Stomach (tissue), 19 donors: ENCODE measurements at places on chromosomes 4 and X. TPM values are rescaled to one million over a fixed set of nuclear protein-coding genes. Genes with fewer than 3 reads are reported as not detected.

Gene NAP1L3
- total RNA-seq, result 7.2 TPM

GRCh38 chrX:50635817-50636365 lies 165.3 kb upstream of the DGKK start:
- no peaks in the 10 kb centered on the region for H3K4me1 ChIP-seq
- H3K27me3 ChIP-seq, result peaks cover 10% of the 10 kb centered on the region
- no peak overlapping the region for H3K4me3 ChIP-seq
- no peaks in the 10 kb centered on the region for H3K36me3 ChIP-seq
- DNase-seq, result peak; percentile 25

- no peak overlapping the region for H3K4me3 ChIP-seq
- no peaks in the 10 kb centered on the region for H3K27me3 ChIP-seq
- H3K4me1 ChIP-seq, result peaks cover 77% of the 10 kb centered on the region
- H3K27ac ChIP-seq, result peak overlapping the region; percentile 41
- DNase-seq, result peak; percentile 54
Measured at GRCh38 chr4:86961605-86962295, 26.9 kb downstream of the AFF1 start.

DNA sequence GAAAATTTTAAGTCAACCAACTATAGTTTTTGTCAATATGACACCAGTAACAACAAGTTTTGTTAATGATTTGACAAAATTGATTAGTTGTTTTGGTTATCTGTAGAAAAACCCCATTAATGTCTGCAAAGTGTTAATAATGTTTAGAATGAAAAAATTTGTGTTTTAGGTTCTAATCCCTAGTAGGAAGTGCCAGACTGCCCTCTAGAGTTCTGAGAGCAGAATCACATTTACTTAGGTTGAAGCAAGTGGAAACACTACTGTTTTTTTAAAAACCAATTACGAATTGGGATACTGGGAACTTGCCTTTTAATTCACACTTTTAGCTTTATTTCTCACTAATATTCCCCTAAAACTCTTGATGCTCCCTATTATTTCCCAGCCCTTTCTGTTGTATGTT lies 101.1 kb upstream of the CYLC1 start:
- H3K4me1 ChIP-seq, result no peaks in the 10 kb centered on the region
- no peaks in the 10 kb centered on the region for H3K27me3 ChIP-seq
- no peak overlapping the region for H3K4me3 ChIP-seq
- H3K27ac ChIP-seq, result no peak overlapping the region
- H3K36me3 ChIP-seq, result no peaks in the 10 kb centered on the region

DNA sequence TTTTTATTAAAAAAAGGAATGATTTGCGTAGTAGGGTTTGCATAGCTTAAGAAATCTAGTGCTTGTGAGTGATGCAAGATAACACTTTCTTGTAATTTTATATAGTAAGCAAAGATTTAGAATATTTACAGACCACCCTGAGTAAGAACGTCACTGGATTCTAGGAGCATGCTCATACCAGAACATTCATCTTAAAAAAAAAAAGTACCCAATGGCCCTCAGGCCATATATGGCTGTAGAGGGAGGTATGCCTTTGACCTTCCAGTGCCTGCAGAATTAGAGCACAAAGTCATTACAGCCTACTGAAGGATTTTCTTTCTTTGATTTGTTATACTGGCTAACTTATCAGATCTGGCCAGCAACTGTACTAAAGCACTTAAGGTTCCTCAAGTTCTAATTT lies 236.3 kb upstream of the GYPA start:
- H3K4me3 ChIP-seq, result no peak overlapping the region
- H3K4me1 ChIP-seq, result peaks cover 16% of the 10 kb centered on the region
- no peak for DNase-seq
- no peak overlapping the region for H3K27ac ChIP-seq
- no peaks in the 10 kb centered on the region for H3K27me3 ChIP-seq
- no peaks in the 10 kb centered on the region for H3K36me3 ChIP-seq

DNA sequence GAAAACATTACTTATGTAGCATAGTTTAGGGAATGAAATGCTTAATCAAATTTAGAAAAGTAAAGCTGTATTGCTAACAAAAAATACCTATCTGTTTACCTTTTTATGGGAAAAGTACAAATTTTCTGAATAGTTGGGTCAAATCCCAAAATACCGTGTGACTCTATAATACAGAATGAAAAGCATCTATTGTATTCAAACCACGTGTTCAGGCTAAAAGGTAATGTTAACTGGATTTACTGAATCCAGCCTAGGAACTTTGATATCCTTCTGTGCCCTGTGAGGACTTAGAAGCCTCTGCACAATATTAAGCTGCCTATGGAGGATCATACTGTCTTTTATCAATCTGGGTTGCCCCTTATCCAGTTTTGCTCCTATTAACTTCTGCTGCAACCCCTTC lies 36.3 kb upstream of the AGA start:
- H3K36me3 ChIP-seq, result no peaks in the 10 kb centered on the region
- H3K4me3 ChIP-seq, result no peak overlapping the region
- DNase-seq, result no peak
- no peaks in the 10 kb centered on the region for H3K27me3 ChIP-seq
- H3K27ac ChIP-seq, result no peak overlapping the region

DNA sequence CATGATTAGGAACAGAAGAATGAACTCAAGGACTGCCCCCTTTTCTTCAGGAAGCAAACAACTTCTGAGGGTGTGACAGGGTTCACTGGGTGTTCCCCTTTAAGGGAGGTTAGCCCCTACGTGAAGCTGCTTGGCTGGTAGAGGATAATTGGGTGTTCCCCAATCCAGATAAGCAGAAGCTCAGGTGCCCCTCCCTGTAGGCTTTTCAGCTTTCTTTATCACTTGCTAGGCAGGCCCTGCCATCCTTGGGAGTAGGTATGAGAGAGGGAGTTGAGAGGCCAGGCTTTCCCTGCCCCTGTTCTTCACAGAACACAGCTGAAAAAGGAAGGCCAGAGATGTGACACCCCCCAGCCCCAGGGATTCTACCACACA lies 44.2 kb downstream of the RTL9 start:
- no peak overlapping the region for H3K27ac ChIP-seq
- H3K4me3 ChIP-seq, result no peak overlapping the region
- no peaks in the 10 kb centered on the region for H3K36me3 ChIP-seq
- H3K4me1 ChIP-seq, result no peaks in the 10 kb centered on the region

Gene MAGEA6
- total RNA-seq, result not detected

- no peaks in the 10 kb centered on the region for H3K4me1 ChIP-seq
- no peak overlapping the region for H3K4me3 ChIP-seq
- H3K27ac ChIP-seq, result no peak overlapping the region
- no peak for DNase-seq
- no peaks in the 10 kb centered on the region for H3K27me3 ChIP-seq
Measured at GRCh38 chr4:164613256-164613655, 140.7 kb upstream of the SMIM31 start.

Gene SLC26A1
- total RNA-seq, result not detected

DNA sequence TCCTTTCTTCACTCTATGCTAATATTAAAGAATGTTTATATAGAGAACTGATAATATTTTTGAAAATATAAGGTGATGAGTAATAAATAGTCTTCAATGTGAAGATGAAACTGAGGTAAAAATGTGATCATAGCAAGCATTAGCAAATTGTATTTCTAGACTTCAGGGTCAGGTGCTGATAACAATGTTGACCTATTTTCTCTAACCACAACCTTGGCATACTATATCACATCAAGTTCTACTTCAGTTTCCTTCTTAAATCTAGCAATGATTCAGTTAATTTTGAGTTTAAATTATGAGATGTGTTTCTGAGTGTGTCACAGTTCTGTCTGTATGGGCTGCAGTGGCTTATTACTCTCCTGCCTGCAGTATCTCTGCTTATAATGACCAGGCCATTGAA lies 209.4 kb downstream of the RAPGEF2 start:
- no peak for DNase-seq
- H3K27me3 ChIP-seq, result no peaks in the 10 kb centered on the region
- H3K36me3 ChIP-seq, result peaks cover 24% of the 10 kb centered on the region
- no peak overlapping the region for H3K27ac ChIP-seq
- peaks cover 4% of the 10 kb centered on the region for H3K4me1 ChIP-seq
- no peak overlapping the region for H3K4me3 ChIP-seq

- no peak overlapping the region for H3K27ac ChIP-seq
- no peaks in the 10 kb centered on the region for H3K36me3 ChIP-seq
- H3K27me3 ChIP-seq, result no peaks in the 10 kb centered on the region
Measured at GRCh38 chr4:78446619-78447018, 105.0 kb upstream of the ANXA3 start.

Gene ZNF185
- 4.5 TPM for total RNA-seq

Gene KCNIP4
- total RNA-seq, result 1.2 TPM

- no peak for DNase-seq
- no peaks in the 10 kb centered on the region for H3K4me1 ChIP-seq
- no peak overlapping the region for H3K4me3 ChIP-seq
- no peaks in the 10 kb centered on the region for H3K36me3 ChIP-seq
Measured at GRCh38 chrX:56066016-56066415, 166.1 kb upstream of the KLF8 start.

DNA sequence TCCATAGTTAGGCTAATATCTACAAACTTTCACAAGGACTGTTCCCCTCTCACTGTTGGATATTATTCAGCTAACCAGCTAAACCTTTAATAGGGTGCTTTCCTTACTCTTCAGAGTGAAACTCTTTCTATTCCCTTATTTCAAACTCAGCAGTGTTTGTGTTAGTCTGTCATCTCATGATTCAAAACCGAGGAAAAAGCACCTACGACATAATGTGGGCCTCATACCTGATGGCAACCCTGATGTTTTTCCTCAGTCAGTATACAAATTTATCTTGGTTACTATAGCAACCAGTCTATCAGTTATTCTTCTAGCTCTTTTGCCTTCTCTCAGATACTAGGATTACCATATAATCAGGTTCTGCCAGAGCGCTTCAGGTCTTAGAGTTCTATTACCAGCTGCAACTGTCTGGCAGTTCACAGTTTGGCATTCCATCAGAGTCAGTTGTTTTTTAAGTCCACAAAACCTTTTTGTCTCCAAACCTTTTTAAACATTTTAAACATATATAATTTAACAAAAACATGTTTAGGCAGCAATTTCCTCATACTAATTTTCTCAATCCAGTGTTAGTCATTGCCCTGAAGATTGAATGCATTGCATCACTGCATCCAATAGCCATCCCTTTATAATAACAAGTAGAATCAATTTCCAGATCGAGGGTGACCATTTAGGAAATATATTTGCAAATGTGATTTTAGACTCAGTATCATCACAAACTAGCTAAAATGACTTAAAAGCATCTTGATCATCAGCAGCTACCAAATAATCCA lies 7.4 kb downstream of the WDR44 start:
- H3K36me3 ChIP-seq, result no peaks in the 10 kb centered on the region
- no peaks in the 10 kb centered on the region for H3K27me3 ChIP-seq
- H3K4me3 ChIP-seq, result no peak overlapping the region
- H3K27ac ChIP-seq, result no peak overlapping the region
- no peak for DNase-seq
- H3K4me1 ChIP-seq, result peaks cover 7% of the 10 kb centered on the region

- H3K4me3 ChIP-seq, result no peak overlapping the region
- H3K4me1 ChIP-seq, result peaks cover 45% of the 10 kb centered on the region
- no peaks in the 10 kb centered on the region for H3K27me3 ChIP-seq
- no peak for DNase-seq
Measured at GRCh38 chr4:185778307-185778706, 33.7 kb downstream of the SORBS2 start.

Gene MTNR1A
- 0.55 TPM for total RNA-seq

DNA sequence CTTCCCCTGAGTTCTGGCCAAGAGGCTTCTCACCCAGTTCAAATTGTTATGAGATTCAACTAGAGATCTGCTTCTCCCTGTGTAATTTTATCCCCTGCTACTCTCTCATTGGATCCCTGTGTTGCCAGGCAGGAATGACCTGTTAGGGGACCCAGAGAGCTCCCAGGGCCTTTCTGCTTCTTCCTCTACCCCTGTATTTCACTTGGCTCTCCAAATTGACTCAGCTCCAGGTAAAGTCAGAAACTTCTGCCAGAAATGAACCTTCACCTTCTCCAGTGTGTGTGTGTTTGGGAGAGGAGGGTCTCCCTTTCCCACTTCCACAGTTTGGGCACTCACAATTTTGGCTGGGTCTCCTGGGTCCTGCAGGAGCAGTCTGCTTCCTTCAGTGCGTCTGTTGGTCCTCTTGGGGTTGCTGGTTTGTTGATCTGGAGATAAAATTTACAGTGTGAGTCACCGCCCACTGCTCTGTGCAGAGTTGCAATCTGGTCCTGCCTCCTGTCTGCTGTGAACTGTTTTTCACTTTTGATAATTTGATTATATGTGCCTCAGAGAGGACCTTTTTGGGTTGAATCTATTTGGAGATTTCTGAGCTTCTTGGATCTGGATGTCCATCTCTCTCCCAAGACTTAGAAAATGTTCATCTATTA lies 112.4 kb upstream of the EDA2R start:
- H3K4me1 ChIP-seq, result no peaks in the 10 kb centered on the region
- H3K27ac ChIP-seq, result no peak overlapping the region
- peaks cover 3% of the 10 kb centered on the region for H3K27me3 ChIP-seq
- no peak overlapping the region for H3K4me3 ChIP-seq
- no peak for DNase-seq

Gene HMGN5
- 15.8 TPM for total RNA-seq

Gene CPE
- total RNA-seq, result 11.9 TPM

DNA sequence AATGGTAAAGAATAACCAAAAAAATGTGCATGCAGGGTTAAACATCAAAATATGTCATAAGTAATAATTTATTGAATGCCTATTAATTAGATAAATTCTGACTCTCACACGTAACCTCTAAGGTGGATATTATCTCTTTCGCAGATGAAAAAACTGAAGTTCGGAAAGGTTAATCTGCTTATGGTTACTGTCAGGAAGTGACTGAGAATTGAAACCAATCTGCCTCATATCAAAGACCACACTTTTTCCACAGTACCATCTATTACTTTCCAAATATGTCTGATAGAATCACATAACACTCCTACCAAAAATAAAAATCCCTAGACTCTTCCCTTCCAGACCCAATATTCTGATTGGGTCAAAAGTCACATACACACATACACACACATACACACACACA lies 6.2 kb downstream of the CHIC2 start:
- H3K27me3 ChIP-seq, result no peaks in the 10 kb centered on the region
- DNase-seq, result no peak
- H3K36me3 ChIP-seq, result no peaks in the 10 kb centered on the region
- no peak overlapping the region for H3K4me3 ChIP-seq
- peaks cover 78% of the 10 kb centered on the region for H3K4me1 ChIP-seq
- no peak overlapping the region for H3K27ac ChIP-seq

DNA sequence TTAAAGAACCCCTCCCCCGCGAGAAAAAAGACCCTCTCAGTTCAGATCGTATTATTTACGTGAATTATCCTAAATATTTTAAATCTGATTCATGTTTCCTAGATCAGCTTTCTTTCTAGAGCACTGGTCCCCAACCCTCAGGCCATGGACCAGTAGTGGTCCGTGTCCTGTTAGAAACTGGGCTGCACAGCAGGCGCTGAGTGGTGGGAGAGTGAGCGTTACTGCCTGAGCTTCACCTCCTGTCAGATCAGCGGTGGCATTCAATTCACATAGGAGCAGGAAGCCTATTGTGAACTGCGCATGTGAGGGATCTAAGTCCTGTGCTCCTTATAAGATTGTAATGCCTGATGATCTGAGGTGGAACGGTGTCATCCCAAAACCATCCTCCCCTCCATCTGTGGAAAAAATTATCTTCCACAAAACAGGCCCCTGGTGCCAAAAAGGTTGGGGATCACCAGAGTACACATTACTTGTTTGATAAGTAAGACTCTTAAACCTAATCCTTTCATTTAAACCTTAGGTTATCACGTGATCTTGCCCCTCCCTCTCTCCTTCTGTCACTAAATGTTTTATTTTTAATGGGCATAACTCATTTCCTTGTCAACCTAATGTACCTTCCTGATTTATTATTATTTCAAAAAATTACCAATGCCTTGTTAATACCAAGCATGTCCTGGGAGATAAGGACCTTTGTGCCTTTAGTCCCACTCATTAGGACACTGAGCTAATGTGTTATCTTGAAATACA lies 442.9 kb downstream of the TLL1 start:
- no peak overlapping the region for H3K27ac ChIP-seq
- no peaks in the 10 kb centered on the region for H3K27me3 ChIP-seq
- no peaks in the 10 kb centered on the region for H3K36me3 ChIP-seq
- no peak for DNase-seq
